SK-N-DZ (cell line): ENCODE measurements at places on chromosomes 4 and X.

GRCh38 chr4:24973747-24974601 is 56.8 kb downstream of the LGI2 start:
- DNase-seq, result no peak

- DNase-seq, result no peak
Measured at GRCh38 chr4:5750946-5751665, 40.1 kb downstream of the EVC start.

DNA sequence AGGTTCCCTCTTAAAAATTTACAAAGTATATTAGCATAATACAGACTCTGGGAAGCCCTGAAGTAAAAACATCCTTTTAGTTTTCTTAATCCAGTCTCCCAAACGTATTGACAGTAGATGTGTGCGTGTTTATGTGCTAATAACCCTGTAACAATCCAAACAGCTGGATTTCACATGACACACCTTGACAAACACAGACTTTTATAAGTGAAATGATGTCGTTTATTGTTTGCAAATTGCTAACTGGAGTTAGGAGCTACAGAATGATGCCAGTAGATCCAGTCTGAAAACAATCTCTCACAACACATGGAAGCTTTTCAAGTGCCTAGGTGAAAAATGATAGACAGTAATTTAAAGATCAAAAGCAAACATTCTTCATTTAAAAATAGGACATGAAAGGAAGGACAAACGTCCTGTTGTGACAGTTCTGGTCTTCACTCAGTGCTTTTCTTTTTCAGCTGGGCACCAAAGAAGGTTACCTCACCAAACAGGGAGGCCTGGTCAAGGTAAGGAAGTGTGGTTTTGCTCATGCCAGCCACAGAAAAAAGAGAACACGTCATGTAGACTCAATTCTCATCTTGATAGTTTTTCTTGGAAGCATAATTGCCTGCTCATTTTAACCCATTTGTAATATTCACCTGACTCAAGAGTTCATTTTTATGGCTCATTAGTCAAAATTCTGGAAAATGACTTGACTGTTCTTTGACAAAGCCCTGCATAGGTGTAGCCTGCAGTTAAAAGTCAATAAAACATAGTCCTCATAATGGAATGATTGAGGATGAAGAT is 32.9 kb downstream of the LAMTOR3 start:
- DNase-seq, result no peak

- no peak for DNase-seq
Measured at GRCh38 chr4:176592976-176593670, 199.6 kb downstream of the VEGFC start.

DNA sequence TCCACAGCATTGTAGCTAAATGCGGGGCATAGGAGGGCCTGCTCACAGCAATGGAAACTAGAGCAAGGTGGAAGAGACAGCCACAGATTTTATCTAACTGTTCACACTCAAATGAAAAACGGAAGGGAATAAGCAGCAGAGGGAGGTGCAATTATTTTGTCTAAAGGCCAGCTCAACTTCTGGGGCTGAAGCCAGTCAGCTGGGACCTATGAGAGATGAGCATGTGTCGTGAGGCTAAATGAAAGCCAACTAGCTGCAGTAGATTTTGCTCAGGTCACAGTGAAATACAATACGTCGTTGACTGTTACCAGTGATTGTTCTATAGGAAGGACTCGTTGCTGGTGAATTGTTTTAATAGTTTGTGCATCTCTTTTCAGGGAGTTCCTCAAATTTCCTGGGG is 26.4 kb upstream of the FGFBP2 start:
- no peak for DNase-seq
